ENCODE measurements at places on chromosomes 3 and 15. TPM values are rescaled to one million over a fixed set of nuclear protein-coding genes. Genes with fewer than 3 reads are reported as not detected.

Gene TGM5
- not detected for total RNA-seq

Gene TMEM212
- not detected for total RNA-seq

Gene ARPP21
- not detected for total RNA-seq

Gene CLDN11
- 0.21 TPM for total RNA-seq

Gene GP9
- total RNA-seq, result 28.1 TPM

Gene AMIGO3
- 3.8 TPM for total RNA-seq

Gene ZIC1
- total RNA-seq, result not detected

Gene MESP1
- total RNA-seq, result not detected

Gene CLDN18
- total RNA-seq, result under 0.01 TPM

Gene KNL1
- total RNA-seq, result 3.3 TPM

Gene GNAT1
- not detected for total RNA-seq

Gene SCAPER
- total RNA-seq, result 30.5 TPM

Gene BBS4
- total RNA-seq, result 6.4 TPM

Gene CHRNA3
- total RNA-seq, result not detected

Gene SYNPR
- total RNA-seq, result not detected

Gene UBP1
- 93.8 TPM for total RNA-seq

Gene SCAANT1
- not detected for total RNA-seq

Gene BSN
- under 0.01 TPM for total RNA-seq

Gene ABTB1
- total RNA-seq, result 27.3 TPM

Gene CHRD
- 0.31 TPM for total RNA-seq

Gene LRRC15
- 0.10 TPM for total RNA-seq

Gene SLC35G2
- total RNA-seq, result 0.21 TPM

Gene C3orf22
- total RNA-seq, result not detected

Gene FSTL1
- 2.6 TPM for total RNA-seq

Gene AHSG
- total RNA-seq, result not detected

Gene ZDHHC3
- total RNA-seq, result 55.9 TPM
